ENCODE measurements at places on chromosomes 5 and 9.

GRCh38 chr9:98881836-98882568 lies 61.7 kb upstream of the COL15A1 start:
- no peak for DNase-seq

- DNase-seq: no peak
These were observed 30.5 kb downstream of the CNTFR start for GRCh38 chr9:34558919-34559623.

- no peak for DNase-seq
These were observed 122.4 kb upstream of the RAPGEF1 start for GRCh38 chr9:131862261-131862660.

GRCh38 chr5:23001120-23001519 lies 148.0 kb upstream of the CDH12 start:
- DNase-seq: no peak

GRCh38 chr9:122941582-122942234 lies 888 bp downstream of the RABGAP1 start:
- peak; percentile 76 for DNase-seq

- DNase-seq: no peak
These were observed 32.1 kb downstream of the SMARCA2 start for GRCh38 chr9:2047144-2047671.

DNA sequence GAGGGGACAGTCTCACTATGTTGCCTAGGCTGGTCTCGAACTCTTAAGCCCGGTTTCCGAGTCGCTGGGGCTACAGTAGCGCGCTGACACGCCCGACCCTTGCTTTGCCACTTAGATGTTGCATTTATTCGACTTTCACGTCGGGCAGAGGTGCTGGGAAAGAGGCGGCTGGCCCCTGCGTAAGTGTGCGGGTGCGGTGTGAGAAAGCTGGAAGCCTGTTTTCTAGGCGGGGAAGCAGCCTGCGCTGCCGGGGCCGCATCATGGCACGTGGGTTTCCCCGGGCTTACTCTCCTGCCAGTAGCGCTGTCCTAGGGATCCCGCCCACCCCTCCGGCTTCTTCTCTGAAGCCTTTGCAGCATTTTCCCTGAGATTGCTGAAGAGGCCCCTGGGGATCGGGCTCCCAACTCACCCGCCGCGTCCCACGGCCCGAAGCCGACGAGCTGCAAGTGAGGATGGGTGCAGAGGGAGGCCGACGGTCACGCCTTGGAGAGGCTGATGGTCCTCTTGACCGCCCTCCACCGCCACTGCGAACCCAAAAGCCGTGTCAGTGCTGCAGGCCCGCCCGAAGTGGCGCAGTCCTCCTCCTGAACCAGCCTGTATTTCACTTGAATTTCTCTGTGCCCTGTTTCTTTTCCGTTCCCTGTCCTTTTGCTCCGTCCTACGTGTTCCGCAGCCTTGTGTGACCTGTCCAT lies 5.8 kb upstream of the TRIM41 start:
- DNase-seq: peak; percentile 64

GRCh38 chr9:112750764-112751055 lies 150 bp downstream of the SNX30 start:
- no peak for DNase-seq

All from iris pigment epithelial cell (primary cell).